ENCODE measurements at places on chromosomes 2 and 18. TPM values are rescaled to one million over a fixed set of nuclear protein-coding genes. Genes with fewer than 3 reads are reported as not detected.

The STON1 gene
- 0.92 TPM for total RNA-seq

The LCT gene
- not detected for total RNA-seq

The TMEM17 gene
- 4.1 TPM for total RNA-seq

The NOL4 gene
- 1.1 TPM for total RNA-seq

The LHCGR gene
- not detected for total RNA-seq

The SKOR2 gene
- total RNA-seq: not detected

The SPATA3 gene
- not detected for total RNA-seq

DNA sequence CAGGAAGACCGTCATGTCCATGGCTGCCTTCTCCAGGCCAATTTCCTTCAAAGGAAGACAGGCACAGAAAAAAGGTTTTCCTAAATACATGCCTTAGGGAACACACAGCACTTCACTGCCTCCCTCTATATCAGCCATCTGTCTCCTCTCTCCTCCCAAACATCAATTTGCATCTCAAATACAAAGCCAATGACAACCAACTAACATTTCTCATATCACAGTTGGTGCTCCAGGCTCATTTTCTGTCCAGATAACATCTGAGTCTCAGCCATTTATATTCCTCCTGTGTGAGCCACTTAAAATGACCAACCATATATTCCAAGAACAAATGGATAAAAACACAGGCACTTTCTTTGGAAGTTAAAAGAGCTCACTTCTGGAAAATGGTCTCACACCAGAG is 62.5 kb upstream of the ACAA2 start:
- H3K4me1 ChIP-seq: no peaks in the 10 kb centered on the region
- DNase-seq: no peak
- H3K4me3 ChIP-seq: no peak overlapping the region
- no peak overlapping the region for H3K27ac ChIP-seq

- no peaks in the 10 kb centered on the region for H3K36me3 ChIP-seq
- no peaks in the 10 kb centered on the region for H3K27me3 ChIP-seq
- H3K4me3 ChIP-seq: no peak overlapping the region
- H3K4me1 ChIP-seq: no peaks in the 10 kb centered on the region
These were observed 192.4 kb upstream of the LRP1B start for GRCh38 chr2:142323206-142323605.

- H3K36me3 ChIP-seq: no peaks in the 10 kb centered on the region
- no peak overlapping the region for H3K4me3 ChIP-seq
- H3K27ac ChIP-seq: no peak overlapping the region
- no peaks in the 10 kb centered on the region for H3K27me3 ChIP-seq
These were observed 539.4 kb upstream of the ID2 start for GRCh38 chr2:8142461-8142860.

GRCh38 chr2:217436386-217436785 is 566.4 kb downstream of the TNS1 start:
- H3K4me3 ChIP-seq: no peak overlapping the region
- no peaks in the 10 kb centered on the region for H3K4me1 ChIP-seq
- no peak for DNase-seq
- H3K27ac ChIP-seq: no peak overlapping the region

- H3K27me3 ChIP-seq: peaks cover 16% of the 10 kb centered on the region
- no peaks in the 10 kb centered on the region for H3K36me3 ChIP-seq
- H3K4me3 ChIP-seq: no peak overlapping the region
- H3K27ac ChIP-seq: no peak overlapping the region
These were observed 5.3 kb upstream of the ACADL start for GRCh38 chr2:210230518-210230917.

DNA sequence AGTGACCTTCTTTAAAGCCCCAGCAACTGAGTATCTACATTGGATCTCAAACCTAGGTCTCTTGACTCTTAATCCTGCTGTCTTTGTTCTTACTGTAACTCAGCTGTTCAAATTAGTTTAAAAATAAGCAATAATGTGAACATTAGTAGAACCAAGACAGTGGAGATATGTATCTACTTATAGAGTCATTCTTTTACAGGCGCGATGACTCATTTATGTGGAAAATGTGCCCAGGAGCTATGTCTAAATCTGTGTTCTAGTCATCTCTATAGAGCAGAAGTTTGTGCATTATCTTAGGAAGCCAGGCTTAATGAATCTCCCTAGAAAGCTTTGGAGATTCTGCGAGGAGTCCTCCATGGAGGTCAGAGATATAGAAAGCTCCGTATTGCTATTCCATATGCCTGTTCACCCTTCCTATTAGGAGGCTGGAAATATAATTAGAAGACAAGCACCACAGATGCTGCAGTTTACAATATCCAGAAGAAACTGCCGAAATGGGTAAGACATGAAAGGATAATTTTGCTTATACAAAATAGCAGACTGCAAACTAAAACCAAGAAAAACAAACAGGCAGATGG is 211.6 kb downstream of the TRIB2 start:
- no peak overlapping the region for H3K4me3 ChIP-seq
- no peaks in the 10 kb centered on the region for H3K27me3 ChIP-seq
- 0 out of 2 replicates have a peak overlapping the region, but pooled peaks have one; percentile 3 for H3K27ac ChIP-seq

GRCh38 chr2:220198896-220199295 is 571.5 kb downstream of the SLC4A3 start:
- H3K27me3 ChIP-seq: no peaks in the 10 kb centered on the region
- no peaks in the 10 kb centered on the region for H3K4me1 ChIP-seq
- H3K36me3 ChIP-seq: no peaks in the 10 kb centered on the region
- no peak overlapping the region for H3K4me3 ChIP-seq
- H3K27ac ChIP-seq: no peak overlapping the region

- H3K27me3 ChIP-seq: no peaks in the 10 kb centered on the region
- H3K4me1 ChIP-seq: peaks cover 6% of the 10 kb centered on the region
- DNase-seq: no peak
- no peaks in the 10 kb centered on the region for H3K36me3 ChIP-seq
- H3K27ac ChIP-seq: no peak overlapping the region
- no peak overlapping the region for H3K4me3 ChIP-seq
These were observed 4.3 kb downstream of the GPR17 start for GRCh38 chr2:127650041-127650784.

- H3K27ac ChIP-seq: no peak overlapping the region
- no peaks in the 10 kb centered on the region for H3K27me3 ChIP-seq
- no peak overlapping the region for H3K4me3 ChIP-seq
- H3K36me3 ChIP-seq: no peaks in the 10 kb centered on the region
- DNase-seq: no peak
These were observed 164.7 kb downstream of the DNAH7 start for GRCh38 chr2:195903956-195904355.

GRCh38 chr2:112750560-112750843 is 13.9 kb downstream of the CKAP2L start:
- no peaks in the 10 kb centered on the region for H3K4me1 ChIP-seq
- H3K27ac ChIP-seq: no peak overlapping the region
- no peak overlapping the region for H3K4me3 ChIP-seq
- peaks cover 42% of the 10 kb centered on the region for H3K36me3 ChIP-seq
- no peaks in the 10 kb centered on the region for H3K27me3 ChIP-seq

- no peak overlapping the region for H3K4me3 ChIP-seq
- no peaks in the 10 kb centered on the region for H3K27me3 ChIP-seq
- H3K27ac ChIP-seq: no peak overlapping the region
- peaks cover 18% of the 10 kb centered on the region for H3K36me3 ChIP-seq
- no peaks in the 10 kb centered on the region for H3K4me1 ChIP-seq
These were observed 20.6 kb downstream of the HTR2B start for GRCh38 chr2:231104115-231104713.

DNA sequence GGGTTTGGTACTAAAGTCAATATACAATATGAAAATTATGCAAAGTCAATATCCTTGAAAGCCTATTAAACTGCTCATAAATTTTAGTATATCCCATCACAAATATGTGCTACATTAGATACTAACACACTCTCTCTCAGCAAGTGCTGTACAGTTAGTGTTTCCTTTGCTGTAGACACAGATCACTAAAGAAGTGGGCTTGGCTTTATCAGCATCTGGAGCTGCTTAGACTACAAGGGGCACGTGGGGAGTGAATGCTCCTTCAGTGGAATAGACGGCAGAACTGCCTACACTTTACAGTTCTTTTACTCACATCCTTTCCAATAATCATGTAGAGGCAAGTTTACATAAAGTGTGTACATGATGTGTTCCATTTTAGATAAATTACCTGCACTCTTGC is 26.0 kb upstream of the EFEMP1 start:
- H3K4me3 ChIP-seq: no peak overlapping the region
- peaks cover 5% of the 10 kb centered on the region for H3K4me1 ChIP-seq

- H3K27ac ChIP-seq: peak overlapping the region; percentile 13
- H3K4me3 ChIP-seq: no peak overlapping the region
- peaks cover 21% of the 10 kb centered on the region for H3K4me1 ChIP-seq
- no peak for DNase-seq
- no peaks in the 10 kb centered on the region for H3K27me3 ChIP-seq
- no peaks in the 10 kb centered on the region for H3K36me3 ChIP-seq
These were observed 31.6 kb upstream of the WDR75 start for GRCh38 chr2:189409647-189410046.

DNA sequence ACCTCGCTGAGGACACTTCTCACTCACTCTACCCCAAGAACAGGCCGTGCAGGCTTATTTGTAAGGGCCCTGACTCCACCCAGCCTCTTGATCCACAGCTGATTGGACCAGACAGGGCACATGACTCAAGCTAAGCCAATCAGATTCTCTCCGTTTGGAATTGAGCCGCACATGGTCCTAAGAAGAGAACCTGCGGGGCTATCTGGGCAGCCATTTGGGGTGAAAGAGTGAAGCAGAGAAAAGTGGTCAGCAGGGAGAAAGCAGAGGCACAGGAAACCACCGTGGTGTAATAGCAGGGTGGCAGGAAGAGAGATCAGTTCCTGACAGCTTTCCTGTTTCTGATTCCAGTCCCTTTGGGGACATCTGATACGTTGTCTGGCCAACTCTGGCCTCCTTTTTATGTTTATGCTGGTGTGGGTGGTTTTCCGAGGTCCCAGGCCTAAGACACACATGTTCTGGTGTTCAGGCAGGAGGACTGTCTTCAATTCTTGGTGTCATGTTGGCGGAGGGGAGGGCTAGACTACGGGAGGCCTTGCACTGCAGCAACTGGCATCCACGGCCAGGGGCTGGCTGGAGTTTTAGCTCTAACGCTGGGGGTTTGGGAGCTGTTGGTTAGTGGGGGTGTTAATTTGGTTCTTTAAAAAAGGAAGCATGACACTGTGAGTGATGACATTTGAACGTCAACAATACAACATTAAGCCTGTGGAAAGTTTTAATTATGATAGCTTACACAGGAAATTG is 26.1 kb upstream of the SPTBN1 start:
- H3K36me3 ChIP-seq: no peaks in the 10 kb centered on the region
- no peak overlapping the region for H3K4me3 ChIP-seq
- H3K4me1 ChIP-seq: no peaks in the 10 kb centered on the region
- H3K27me3 ChIP-seq: no peaks in the 10 kb centered on the region

- H3K4me3 ChIP-seq: no peak overlapping the region
- no peaks in the 10 kb centered on the region for H3K27me3 ChIP-seq
- H3K27ac ChIP-seq: no peak overlapping the region
- no peaks in the 10 kb centered on the region for H3K4me1 ChIP-seq
- DNase-seq: no peak
These were observed 61.4 kb downstream of the FAM168B start for GRCh38 chr2:131031875-131032274.

DNA sequence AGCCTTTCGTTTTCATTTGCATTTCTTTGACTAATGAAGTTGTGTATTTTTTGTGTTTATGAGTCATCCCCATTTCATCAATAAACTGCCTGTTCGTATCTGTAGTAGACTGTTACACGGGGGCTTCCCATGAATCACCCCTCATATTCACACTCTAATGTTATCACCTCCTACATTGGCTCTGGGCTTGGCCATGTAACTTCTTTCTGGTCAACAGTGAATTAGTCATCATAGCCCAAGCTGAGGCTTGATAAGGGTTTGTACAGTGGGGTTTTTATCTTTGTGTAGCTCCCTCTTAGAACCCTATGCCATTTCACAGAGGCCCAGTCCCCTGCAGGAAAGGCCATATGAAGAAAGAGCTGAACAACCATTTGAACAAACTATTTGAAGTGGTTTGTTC is 151.0 kb downstream of the CCBE1 start:
- no peaks in the 10 kb centered on the region for H3K4me1 ChIP-seq
- DNase-seq: no peak
- no peak overlapping the region for H3K4me3 ChIP-seq
- no peaks in the 10 kb centered on the region for H3K27me3 ChIP-seq
- H3K36me3 ChIP-seq: no peaks in the 10 kb centered on the region
- H3K27ac ChIP-seq: no peak overlapping the region

DNA sequence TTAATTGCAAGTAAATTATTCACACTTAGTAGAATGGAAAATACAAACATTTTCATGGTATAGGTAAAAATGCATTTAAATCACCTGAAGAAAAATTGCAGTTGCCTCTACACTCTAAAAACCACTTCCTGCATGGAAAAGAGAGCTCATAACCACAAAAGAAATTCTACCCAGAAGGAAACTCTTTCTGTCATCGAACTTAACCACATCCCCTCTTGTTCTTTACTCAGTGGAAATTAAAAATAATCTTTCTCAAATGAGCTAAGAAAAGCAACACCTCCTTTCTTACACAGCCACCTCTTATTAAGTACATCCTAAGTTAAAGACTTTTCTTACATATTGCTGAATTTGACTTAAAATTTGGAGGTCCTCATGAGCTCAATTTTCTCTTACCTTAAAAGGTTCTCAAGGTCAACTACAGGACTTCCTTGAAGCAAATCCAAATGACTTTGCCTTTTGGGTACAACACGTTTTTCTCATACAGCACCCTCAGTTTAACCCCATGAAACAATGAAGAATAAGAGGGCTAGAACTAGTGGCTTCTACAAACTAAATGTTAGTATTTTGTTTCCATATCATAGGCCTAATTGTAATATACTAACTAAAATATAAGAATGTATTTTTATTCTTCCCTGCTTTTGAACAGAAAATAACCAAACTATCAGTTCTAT is 109.1 kb upstream of the CRIM1 start:
- DNase-seq: no peak
- no peaks in the 10 kb centered on the region for H3K4me1 ChIP-seq
- H3K4me3 ChIP-seq: no peak overlapping the region
- no peaks in the 10 kb centered on the region for H3K27me3 ChIP-seq
- no peak overlapping the region for H3K27ac ChIP-seq

DNA sequence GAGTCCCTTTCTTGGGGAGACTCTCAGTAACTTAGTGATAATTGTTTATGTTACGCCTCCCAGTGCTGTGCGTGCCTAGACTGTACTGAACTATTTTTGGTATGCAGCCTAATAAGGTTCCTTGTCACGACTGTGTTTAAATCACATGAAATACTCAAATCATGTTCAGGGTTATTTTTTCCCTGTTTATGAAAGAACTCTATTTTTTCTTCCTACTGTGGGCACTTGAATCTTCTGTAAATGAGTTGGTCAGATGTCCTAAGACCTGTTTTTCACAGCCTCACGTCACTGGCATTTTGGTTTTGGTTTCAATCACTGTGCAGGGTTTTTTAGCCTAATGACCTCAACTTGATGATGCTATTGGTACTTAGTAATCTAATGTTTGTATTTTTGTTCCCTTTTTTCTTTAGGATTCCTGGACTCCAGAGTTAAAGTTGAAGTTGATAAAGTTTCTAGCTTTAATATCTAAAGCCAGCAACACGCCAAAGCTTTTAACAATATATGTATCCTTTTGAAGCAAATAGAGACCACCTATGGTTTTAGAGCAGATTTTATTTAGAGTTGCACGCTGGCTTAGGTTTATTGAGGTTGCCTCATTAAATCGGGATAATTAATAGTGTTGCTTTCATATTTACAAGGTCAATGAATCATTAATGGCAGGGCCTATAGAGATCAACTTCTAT is 24.0 kb downstream of the ARMC9 start:
- H3K4me1 ChIP-seq: no peaks in the 10 kb centered on the region
- DNase-seq: no peak
- H3K4me3 ChIP-seq: no peak overlapping the region
- H3K36me3 ChIP-seq: no peaks in the 10 kb centered on the region
- no peak overlapping the region for H3K27ac ChIP-seq

- no peak overlapping the region for H3K4me3 ChIP-seq
- no peaks in the 10 kb centered on the region for H3K36me3 ChIP-seq
- peak; percentile 32 for DNase-seq
- peaks cover 16% of the 10 kb centered on the region for H3K4me1 ChIP-seq
- peak overlapping the region; percentile 34 for H3K27ac ChIP-seq
These were observed 53.8 kb upstream of the RBM44 start for GRCh38 chr2:237744613-237745249.

All from Panc1 (cell line).